Glutamatergic neuron (in vitro differentiated cells): ENCODE measurements at places on chromosomes 2 and 18. TPM values are rescaled to one million over a fixed set of nuclear protein-coding genes. Genes with fewer than 3 reads are reported as not detected.

CDH2 gene
- total RNA-seq: 224 TPM

CCDC121 gene
- total RNA-seq: 5.3 TPM

- H3K4me3 ChIP-seq: no peak overlapping the region
- H3K4me1 ChIP-seq: no peaks in the 10 kb centered on the region
- peaks cover 2% of the 10 kb centered on the region for H3K27me3 ChIP-seq
- no peak for DNase-seq
- peaks cover 4% of the 10 kb centered on the region for H3K36me3 ChIP-seq
These were observed 325.4 kb downstream of the ZEB2 start for GRCh38 chr2:144194326-144195071.

FBXO41 gene
- 14.0 TPM for total RNA-seq

- no peaks in the 10 kb centered on the region for H3K36me3 ChIP-seq
- peaks cover 7% of the 10 kb centered on the region for H3K27me3 ChIP-seq
- no peak for DNase-seq
- peaks cover 2% of the 10 kb centered on the region for H3K4me1 ChIP-seq
- no peak overlapping the region for H3K27ac ChIP-seq
These were observed 10.9 kb downstream of the INPP4A start for GRCh38 chr2:98455494-98455976.

GORASP2 gene
- total RNA-seq: 38.8 TPM

CLEC4F gene
- total RNA-seq: 0.66 TPM

DNA sequence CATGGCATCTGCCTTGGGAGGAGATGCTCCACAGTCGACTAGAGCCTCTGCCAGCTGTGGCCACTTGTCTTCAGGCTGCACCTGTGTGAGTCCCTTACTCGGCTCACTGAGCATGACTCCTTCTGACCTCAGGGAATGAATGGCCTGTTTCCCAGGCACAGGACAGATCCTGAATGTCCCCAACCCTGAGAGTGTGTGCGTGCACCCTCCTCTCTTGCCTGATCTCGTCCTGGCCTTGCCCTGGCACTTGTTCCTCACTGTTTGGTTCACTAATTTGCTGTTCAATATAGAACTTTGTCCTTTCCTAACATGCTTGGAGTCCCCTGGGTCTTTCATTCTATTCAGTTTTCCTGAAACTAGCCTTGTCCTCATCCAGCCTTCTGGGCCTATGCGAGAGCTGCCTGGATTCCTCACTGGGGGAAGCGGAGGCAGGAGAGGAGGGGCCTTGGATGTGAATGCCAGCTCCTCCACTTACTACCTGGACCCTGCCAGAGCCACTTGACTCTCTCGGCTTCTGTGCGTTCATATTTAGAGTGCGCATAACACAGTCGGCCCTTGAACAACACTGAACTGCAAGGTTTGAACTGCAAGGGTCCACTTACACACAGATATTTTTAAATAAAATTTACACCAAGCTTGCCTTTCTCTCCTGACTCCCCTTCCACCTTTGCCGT lies 184.8 kb downstream of the ACKR3 start:
- H3K36me3 ChIP-seq: no peaks in the 10 kb centered on the region
- no peak for DNase-seq
- H3K4me3 ChIP-seq: no peak overlapping the region
- H3K27ac ChIP-seq: no peak overlapping the region
- peaks cover 18% of the 10 kb centered on the region for H3K4me1 ChIP-seq

DNA sequence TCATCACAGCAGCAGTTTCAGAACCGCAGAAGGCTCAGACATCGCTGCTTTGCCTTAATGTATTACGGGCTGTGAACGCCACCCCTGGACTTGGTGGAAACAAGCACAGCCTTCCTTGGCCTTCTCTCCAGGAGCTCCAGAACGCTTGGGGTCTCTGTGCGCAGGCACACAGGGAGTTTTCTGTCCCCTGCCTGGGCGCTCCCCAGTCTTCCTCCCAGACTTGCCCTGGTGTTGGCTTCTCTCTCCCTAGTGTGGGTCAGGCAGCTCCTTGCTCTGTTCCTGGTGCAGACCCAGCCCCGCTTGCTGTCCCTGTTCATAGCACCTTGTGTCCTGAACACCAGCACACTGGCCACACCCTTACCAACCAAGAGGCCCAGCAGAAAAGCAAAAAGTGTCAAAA lies 103.6 kb downstream of the FAM210A start:
- peaks cover 2% of the 10 kb centered on the region for H3K4me1 ChIP-seq
- H3K27me3 ChIP-seq: peaks cover 15% of the 10 kb centered on the region
- DNase-seq: no peak
- peak overlapping the region; percentile 38 for H3K27ac ChIP-seq
- no peaks in the 10 kb centered on the region for H3K36me3 ChIP-seq
- H3K4me3 ChIP-seq: no peak overlapping the region

UNC80 gene
- total RNA-seq: 9.0 TPM

- no peaks in the 10 kb centered on the region for H3K4me1 ChIP-seq
- H3K27me3 ChIP-seq: peaks cover 4% of the 10 kb centered on the region
- no peak for DNase-seq
- no peak overlapping the region for H3K4me3 ChIP-seq
- H3K36me3 ChIP-seq: peaks cover 18% of the 10 kb centered on the region
These were observed 162.4 kb downstream of the DDX1 start for GRCh38 chr2:15753811-15754702.

DNA sequence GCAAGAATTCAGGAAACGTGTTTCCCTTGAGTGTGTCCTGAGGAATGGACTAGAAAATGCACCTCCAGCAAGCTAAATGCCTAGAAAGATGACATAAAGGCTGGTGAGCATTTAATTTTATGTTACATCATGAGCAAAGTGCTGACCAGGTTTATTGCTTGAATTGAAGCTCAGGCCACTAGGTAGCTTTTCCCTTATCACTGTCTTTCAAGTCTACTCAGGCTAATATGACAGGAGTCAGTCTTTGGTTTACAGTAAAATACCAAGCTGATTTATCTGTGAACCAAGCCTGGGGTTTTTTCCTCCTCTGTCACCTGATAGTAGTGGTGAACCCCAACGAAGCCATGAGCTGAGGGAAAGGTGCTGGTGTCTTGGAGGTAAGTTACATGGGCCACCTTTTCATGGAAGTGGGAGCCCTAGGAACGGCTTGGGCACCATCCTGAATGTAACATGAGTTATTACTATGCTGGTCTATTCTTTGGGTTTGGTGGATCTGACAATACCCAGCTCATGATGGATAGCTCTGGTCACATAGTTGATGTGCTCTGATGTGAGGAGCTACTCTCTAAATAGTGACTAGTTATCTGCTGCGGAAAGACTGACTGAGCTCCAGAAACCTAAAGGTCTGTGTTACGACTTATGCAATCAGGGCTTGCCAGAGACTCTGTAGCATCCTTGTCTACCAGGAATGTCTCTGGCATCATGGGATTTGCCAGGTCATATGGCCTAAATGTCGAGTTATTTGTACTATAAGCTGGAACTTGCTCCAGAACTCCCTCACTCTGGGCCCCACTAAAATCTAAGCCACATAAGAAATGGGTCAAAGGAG lies 39.8 kb downstream of the NUP35 start:
- H3K36me3 ChIP-seq: peaks cover 7% of the 10 kb centered on the region
- H3K27ac ChIP-seq: no peak overlapping the region
- no peak for DNase-seq
- no peak overlapping the region for H3K4me3 ChIP-seq

GRCh38 chr2:18792684-18793083 lies 203.3 kb upstream of the NT5C1B start:
- H3K4me3 ChIP-seq: no peak overlapping the region
- peaks cover 1% of the 10 kb centered on the region for H3K27me3 ChIP-seq
- H3K4me1 ChIP-seq: peaks cover 14% of the 10 kb centered on the region
- H3K36me3 ChIP-seq: no peaks in the 10 kb centered on the region
- H3K27ac ChIP-seq: no peak overlapping the region
- no peak for DNase-seq

DNA sequence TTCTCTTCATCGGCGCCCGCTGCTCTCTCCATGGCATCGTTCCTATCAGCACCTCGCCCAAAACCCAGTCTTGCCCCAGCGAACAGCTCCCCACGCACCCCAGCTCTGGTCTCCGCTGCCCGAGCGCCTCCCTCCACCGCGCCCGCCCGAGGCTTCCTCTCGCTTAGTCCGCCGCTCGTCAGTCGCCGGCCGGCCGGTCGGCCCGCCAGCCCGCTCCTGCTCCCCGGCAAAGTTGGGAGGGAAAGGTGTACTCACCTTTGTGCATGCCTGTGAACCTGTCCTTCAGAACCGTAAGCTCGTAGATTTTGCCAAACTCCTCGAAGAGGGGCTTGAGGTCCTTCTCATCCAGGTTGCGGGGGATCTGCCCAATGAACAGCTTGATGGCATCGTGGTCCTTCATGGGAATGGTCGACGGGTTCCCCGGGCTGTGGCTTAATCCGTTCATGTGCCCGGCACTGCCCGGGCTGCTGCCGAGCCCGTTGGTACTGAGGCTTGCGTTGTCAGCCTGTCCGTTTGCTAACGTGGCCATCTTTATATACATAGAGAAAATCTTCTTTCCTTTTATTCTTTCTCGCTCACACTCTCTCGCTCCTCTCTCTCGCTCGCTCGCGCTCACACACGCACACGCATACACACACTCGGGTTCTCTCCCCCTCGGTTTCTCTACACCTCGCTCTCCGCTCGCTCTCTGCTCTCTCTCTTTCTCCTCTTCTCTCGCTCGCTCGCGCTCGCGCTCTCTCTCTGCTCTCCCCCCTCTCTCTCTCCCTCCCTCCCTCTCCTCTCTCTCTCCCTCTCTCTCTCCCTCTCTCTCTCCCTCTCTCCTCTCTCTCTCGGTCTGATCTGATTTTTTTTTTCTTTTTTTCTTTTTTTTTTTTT lies at the start of gene CELF4:
TSS of gene CELF4 (minus strand) at position 698 of the 876 bp plus-strand sequence.
- H3K4me1 ChIP-seq: peaks cover 22% of the 10 kb centered on the region
- H3K27me3 ChIP-seq: peaks cover 38% of the 10 kb centered on the region
- DNase-seq: peak; percentile 64
- H3K27ac ChIP-seq: peak within 1 kb of the TSS; percentile 95

B4GALT6 gene
- 16.5 TPM for total RNA-seq

DNA sequence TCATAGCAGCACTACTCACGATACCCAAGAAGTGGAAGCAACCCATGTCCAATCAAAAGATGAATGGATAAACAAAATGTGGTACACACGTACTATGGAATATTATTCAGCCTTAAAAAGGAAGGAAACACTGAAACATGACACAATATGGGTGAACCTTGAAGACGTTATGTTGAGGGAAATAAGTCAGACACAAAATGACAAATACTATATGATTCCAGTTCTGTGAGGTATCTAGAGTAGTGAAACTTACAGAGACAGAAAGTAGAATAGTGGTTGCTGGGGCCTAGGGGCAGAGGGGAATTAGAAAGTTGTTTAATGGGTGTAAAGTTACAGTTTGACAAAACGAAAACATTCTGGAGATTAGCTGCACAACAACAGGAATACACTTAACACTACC lies 24.7 kb downstream of the TLK1 start:
- no peaks in the 10 kb centered on the region for H3K27me3 ChIP-seq
- peak overlapping the region; percentile 29 for H3K27ac ChIP-seq
- H3K36me3 ChIP-seq: no peaks in the 10 kb centered on the region
- no peak for DNase-seq
- peaks cover 13% of the 10 kb centered on the region for H3K4me1 ChIP-seq

CHRND gene
- 2.2 TPM for total RNA-seq

DNA sequence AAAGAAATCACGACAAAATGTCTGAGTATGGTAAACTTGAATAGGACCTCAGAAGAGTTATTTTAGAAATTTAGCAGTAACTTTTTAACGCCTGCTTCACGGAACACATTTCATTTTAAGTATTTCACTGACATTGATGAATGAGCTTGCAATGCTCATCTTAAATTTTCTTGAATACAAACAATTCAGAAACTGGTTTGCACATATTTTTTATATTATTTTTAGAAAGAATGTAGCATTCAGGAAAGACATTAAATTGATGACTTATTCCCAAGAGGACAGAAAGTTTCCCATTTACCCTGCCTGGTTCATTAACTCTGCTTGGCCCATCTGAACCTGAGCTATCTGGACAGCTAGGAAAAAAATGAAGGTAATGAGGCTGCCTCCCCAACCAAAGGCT lies 89.3 kb downstream of the MBD2 start:
- no peaks in the 10 kb centered on the region for H3K27me3 ChIP-seq
- H3K4me1 ChIP-seq: no peaks in the 10 kb centered on the region
- H3K36me3 ChIP-seq: peaks cover 13% of the 10 kb centered on the region
- H3K27ac ChIP-seq: no peak overlapping the region
- H3K4me3 ChIP-seq: no peak overlapping the region

GRCh38 chr2:8551622-8552074 lies 130.2 kb upstream of the ID2 start:
- no peaks in the 10 kb centered on the region for H3K4me1 ChIP-seq
- H3K36me3 ChIP-seq: no peaks in the 10 kb centered on the region
- peaks cover 2% of the 10 kb centered on the region for H3K27me3 ChIP-seq
- no peak for DNase-seq

PER2 gene
- total RNA-seq: 3.8 TPM

ZSWIM2 gene
- total RNA-seq: not detected

- H3K27me3 ChIP-seq: no peaks in the 10 kb centered on the region
- H3K4me1 ChIP-seq: peaks cover 22% of the 10 kb centered on the region
- H3K4me3 ChIP-seq: no peak overlapping the region
These were observed 31.6 kb upstream of the CASP10 start for GRCh38 chr2:201151127-201151981.

DNA sequence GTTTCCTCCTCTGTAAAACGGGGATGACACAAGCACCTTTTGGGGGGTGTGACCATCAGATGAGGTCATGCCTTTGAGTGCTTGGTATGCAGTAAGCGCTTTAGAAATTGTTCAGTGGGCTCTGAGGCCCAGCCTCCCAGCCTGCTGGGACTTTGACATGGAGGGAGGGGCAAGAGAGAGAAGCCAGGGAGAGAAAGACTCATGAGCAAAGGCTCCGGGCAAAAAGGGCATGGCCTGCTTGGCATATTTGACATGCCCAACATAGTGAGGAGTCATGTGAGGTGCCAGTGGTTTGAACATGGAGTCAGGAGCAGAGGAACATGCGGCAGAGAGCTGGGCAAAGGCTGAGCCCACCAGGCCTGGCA lies 14.0 kb downstream of the TNS1 start:
- no peaks in the 10 kb centered on the region for H3K27me3 ChIP-seq
- peak; percentile 3 for DNase-seq
- no peak overlapping the region for H3K4me3 ChIP-seq
- no peak overlapping the region for H3K27ac ChIP-seq
- H3K4me1 ChIP-seq: no peaks in the 10 kb centered on the region

DNA sequence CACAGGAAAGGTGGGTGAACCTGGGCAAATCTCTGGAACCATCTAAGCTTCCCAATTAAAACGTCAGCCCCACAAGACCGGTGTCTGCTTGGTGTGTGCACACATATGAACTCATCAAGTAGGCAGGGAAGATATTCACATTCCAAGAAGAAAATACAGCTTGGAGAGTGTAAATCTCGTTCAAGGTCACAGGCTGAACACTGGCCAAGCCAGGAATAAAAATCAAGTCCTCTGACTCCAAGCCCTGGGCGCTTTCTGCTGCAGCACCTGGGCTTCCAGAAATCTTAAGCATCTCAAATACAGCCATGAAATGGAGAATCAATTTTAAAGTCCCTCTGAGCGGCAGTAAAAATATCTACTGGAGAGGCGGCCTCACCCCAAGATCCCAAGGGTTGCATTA lies 150.9 kb downstream of the TWIST2 start:
- no peak overlapping the region for H3K4me3 ChIP-seq
- H3K27me3 ChIP-seq: no peaks in the 10 kb centered on the region
- no peaks in the 10 kb centered on the region for H3K4me1 ChIP-seq
- no peak overlapping the region for H3K27ac ChIP-seq
- no peak for DNase-seq
